Hematopoietic multipotent progenitor cell treated with erythropoietin and hydrocortisone succinate and interleukin-3 and kit ligand, for 17 days (in vitro differentiated cells): ENCODE measurements at places on chromosomes 1 and 21.

GRCh38 chr1:89706700-89707012 is 73.7 kb downstream of the LRRC8C start:
- DNase-seq, result no peak

- peak; percentile 10 for DNase-seq
These were observed 103.2 kb upstream of the KIF26B start for GRCh38 chr1:245051349-245052221.

DNA sequence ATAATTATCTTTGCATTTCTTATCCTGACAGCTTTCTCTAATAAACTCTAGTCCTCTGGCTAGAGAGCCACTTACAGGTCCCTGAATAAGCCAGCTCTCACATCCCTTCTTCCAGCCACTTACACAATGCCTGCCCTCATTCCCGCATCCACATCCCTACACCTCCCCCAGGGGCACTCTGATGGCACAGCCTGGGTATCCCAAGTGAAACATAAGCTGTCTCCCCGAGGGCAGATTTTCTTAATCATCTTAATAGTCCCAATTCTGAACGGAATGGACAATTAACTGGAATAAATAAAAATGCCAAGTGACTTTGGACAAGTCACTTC is 4.9 kb downstream of the RHOC start:
- DNase-seq, result no peak

- DNase-seq, result peak; percentile 63
These were observed at the start of gene VPS45 for GRCh38 chr1:150067184-150068108. TSS of gene VPS45 (plus strand) at chr1:150067776. CDS start at chr1:150067858, 82 bp downstream.

- no peak for DNase-seq
These were observed 90.2 kb upstream of the C1orf21 start for GRCh38 chr1:184296466-184297243.

DNA sequence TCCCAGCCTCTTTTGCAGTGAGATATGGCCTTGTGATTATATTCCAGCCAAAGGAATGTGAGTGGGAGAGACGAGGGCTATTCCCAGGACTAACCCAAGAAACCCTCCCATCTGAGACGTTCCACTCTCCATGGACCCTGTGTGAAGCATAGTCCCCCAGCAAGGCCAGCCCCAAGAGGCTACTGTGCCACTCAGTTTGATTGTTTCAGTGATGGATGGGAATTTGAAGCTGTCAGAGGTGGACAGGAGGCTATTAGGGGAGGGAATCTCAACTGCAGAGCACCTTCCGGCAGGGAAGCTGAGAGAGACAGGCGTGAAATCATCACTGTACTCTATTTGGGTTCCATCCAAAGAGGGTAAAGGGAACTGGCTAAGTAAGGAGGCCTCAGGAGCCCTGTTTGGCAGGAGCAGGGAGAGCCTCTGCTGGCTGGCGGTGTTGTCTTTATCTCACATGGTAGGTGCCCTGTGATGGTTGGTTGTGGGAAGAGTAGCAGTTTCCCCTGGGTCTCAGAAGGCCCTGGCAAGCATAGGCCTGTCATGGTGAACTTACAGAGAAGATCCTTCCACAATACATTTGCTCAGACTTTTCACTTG is 3.4 kb upstream of the TEX35 start:
- DNase-seq, result no peak

DNA sequence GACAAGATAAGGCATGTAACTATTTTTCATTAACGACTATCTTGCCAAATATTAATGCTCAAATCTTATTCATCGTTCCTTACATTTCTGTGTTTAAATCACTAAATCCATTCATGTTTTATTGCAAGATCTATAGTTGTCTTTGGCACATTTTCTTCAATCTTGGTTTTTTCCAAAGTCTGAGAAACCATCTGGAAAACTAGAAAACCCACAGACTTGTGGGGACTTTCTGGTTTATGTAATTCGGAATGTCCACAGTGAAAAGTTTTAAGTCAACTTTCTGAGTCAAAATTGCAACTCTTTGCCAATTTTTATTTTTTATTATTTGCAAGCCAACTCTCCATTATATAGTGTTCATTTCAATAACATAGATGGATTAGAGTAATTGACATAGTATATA is 520.8 kb upstream of the ADAMTS5 start:
- DNase-seq, result no peak

- no peak for DNase-seq
These were observed 28.3 kb downstream of the TMPRSS2 start for GRCh38 chr21:41479686-41480085.

DNA sequence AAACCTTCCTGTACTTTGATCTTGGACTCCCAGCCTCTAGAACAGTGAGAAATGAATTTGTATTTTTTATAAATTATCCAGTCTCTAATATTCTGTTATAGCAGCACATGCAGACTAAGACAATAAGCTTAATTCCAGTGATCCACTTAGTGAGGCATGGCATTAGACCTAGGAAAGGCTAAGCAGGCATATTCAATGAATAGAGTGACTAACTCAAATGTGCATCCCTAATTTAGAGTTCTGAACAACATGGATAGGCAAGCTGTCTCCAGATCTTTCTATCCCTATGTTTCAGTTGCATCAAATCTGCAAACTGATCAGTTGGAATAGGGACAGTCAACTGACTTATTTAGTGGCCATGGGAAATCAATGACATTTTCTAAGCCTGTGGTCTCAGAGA is 4.3 kb upstream of the ERICH3 start:
- no peak for DNase-seq

DNA sequence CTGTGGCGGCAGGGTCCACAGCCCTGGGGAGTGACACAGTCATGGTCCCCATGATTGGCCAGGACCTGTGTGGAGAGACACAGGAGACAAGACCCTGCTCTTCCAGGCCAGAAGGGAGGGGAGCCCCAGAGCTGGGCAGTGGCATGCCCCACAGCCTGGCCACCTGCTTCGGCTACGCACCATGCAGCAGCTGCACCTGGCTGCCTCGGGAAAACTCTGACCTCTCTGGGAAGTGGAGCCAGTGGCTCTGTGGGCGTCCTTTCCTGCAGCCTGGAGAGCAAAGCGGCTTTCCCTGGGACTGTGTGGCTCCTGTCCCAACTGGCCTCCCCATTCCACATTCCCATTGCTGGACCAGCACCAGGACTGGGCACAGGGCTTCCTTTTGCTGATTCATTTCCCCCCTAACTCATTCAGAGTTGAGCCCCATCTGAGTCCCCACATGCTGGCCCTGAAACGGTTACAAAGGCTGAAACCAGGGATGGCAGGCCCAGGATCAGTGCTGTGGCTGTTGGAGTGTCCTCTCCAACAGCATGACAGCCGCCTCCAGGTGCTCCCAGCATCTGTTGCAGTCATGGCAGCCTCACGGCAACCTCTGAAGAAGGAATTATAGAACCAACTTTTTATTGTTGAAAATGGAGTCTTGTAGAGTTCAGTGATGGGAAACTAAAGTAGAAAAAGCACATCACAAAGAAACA is 15.0 kb downstream of the OXCT2 start:
- DNase-seq, result no peak

- no peak for DNase-seq
These were observed 5.3 kb downstream of the AKNAD1 start for GRCh38 chr1:108851567-108851966.

GRCh38 chr1:155250246-155250632 is 5.0 kb downstream of the ENTREP3 start:
- no peak for DNase-seq

DNA sequence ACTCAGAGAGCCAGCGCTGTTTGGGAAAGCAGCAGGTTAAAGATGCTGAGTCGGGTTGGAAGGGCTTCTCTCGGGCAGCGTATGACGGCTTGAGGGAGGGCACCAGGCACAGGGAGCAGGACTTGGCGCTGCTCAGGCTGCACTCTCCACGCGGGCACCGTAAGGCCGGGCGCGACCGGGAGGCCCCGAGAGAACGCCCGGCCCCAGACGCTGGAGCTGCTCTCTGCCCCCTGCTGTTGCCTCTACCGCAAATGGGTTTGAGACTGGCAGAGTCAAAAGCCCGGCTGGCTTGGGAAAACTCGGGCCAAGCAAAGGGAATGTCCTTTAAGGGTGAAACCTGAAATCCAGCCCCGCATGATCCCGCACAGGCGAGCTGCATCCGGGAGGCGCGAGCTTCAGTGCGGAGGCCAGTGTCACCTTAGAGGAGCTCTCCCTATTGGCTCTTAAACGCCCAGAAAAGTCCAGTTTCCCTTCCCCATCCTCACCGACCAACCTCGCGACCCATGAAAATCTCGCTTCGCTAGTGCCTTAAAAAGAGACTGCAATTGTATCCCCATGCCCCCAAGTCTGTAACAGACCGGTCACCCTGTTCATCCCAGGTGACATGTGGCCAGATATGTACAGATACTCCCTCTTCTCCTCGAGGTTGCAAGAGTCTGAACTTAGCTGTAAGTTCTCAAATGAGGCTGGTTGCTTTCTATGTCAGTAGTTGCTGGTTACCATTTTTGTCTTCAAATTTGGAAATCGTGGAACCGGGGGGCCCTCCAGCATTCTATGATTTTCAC is 1.1 kb downstream of the PRRX1 start:
- DNase-seq, result no peak

- peak; percentile 37 for DNase-seq
These were observed 777 bp downstream of the NUDT17 start for GRCh38 chr1:145846201-145846612.

GRCh38 chr1:187921426-187921825 is 1092.7 kb downstream of the PLA2G4A start:
- no peak for DNase-seq

DNA sequence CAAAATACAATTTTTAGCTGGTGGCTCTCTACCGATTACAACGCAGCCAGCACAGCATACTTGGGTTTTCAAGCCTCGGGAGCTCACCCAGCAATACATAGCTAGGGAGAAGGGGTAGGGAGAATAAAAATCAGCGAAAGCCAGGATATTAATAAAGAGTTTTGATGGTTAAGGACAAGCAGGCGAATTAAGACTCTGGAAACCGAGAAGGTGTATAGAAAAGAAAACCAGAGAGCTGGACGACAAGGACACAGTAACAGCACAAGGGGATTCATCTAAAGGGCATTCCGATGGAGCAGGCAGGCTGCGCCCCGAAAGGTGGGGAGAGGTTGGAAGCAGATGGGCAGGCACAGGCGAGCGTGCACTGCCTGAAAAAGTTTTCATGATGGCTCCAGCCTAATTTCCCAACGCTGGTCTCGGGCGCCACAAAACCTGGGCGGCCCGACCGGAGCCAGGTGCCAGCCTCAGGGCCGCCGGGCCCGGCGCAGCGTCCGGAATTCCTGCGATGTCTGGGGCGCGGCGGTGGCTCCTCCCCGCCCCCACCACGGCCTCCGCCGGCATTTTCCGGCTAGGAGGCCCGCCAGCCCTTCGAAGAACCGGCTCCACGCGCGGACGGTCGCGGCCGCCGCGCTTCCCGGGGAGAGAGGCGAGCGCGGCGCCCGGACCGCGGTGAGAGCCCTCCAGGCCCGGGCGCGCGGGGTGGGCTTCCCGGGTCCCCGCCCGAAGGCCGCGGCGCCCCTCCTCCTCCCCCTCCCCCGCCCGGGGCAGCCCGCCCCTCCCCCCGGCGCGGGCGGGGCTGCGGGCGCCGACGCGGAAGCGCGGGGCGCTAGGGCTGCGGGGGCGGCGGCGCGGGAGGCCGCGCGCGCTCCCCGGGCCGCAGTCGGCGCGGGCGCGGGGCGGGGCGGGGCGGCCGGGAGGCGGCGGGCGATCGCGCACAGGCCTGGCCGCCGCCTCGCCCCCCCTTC is 774 bp upstream of the DYRK1A start:
- no peak for DNase-seq

- DNase-seq, result no peak
These were observed 30.0 kb downstream of the SLC30A10 start for GRCh38 chr1:219898375-219898774.

- DNase-seq, result peak; percentile 30
These were observed 170.7 kb upstream of the IRF2BP2 start for GRCh38 chr1:234780531-234781162.

GRCh38 chr1:93603601-93604000 is 78.0 kb downstream of the BCAR3 start:
- DNase-seq, result no peak
